Non-pigmented ciliary epithelial cell (primary cell): ENCODE measurements at places on chromosomes 6 and 20.
A peak's percentile ranks its signal among the peaks of the same experiment; 100 is the strongest.

DNA sequence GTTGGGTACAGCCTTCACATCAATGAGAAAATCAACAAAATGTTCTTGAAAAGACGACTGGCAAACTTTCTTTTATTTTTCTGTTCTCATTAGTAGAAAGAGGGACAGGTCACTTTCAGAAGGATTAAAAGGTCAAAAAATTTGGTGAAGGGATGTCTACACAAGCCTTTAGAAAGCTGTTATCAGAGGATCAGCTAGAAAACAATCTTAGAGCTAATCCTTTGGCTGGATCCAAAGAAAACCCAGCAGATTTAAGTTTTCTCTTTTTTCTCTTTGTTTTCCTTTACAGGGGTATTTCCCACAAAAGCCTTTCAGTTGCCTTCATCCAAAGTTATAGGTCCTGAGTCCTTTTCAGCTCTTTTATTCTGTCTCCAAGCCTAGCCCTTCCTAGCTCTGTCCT is 57.3 kb upstream of the EDN1 start:
- no peak for DNase-seq

GRCh38 chr6:21807299-21808044 is 213.9 kb downstream of the SOX4 start:
- DNase-seq, result no peak

- DNase-seq, result no peak
Observed at GRCh38 chr6:169251371-169251802, 2.3 kb downstream of the THBS2 start.

- no peak for DNase-seq
Observed at GRCh38 chr6:52641826-52642225, 29.1 kb upstream of the TMEM14A start.

DNA sequence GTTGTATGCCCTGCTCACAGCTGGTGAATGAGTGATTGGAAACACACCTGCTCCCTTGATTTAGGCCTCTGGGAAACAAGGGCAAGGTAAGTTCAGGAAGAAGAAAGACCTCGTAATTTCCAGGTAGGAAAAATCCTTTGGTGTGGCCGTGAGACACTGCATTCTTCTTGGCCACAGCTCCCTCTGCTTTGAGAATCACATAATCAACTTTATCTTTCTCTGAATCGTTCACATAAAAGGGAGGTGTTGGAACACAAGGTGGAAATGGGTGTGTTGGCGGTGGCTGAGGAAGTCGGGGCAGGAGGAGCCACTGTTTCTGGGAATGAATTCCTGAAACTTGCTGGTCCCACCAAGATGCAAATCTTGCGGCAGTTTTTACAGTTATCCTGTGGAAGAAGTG is 25.9 kb downstream of the FAM209B start:
- no peak for DNase-seq

DNA sequence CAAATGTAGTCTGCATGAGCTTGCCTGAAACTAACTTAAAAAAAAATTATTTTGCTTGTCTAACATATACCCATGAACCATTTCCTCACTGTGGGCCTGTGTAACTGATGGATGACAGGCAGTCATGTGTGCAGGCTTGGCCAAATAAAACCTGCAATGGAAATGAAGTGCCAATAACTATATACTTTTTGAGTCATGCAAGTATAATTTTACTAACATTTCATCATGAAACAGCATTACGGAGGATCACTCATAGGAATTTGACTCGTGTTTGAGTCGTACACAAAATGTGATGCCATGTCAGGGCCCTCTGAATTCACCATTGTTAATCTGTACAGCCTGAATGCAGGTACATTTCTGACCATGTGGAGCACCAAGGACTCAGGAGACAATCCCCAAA is 46.6 kb downstream of the HDDC2 start:
- no peak for DNase-seq

- no peak for DNase-seq
Observed at GRCh38 chr6:150303256-150303655, 65.6 kb upstream of the IYD start.

GRCh38 chr6:20409427-20409971 is 7.8 kb downstream of the E2F3 start:
- DNase-seq, result no peak

GRCh38 chr6:165573671-165574070 is 89.4 kb downstream of the PDE10A start:
- no peak for DNase-seq

DNA sequence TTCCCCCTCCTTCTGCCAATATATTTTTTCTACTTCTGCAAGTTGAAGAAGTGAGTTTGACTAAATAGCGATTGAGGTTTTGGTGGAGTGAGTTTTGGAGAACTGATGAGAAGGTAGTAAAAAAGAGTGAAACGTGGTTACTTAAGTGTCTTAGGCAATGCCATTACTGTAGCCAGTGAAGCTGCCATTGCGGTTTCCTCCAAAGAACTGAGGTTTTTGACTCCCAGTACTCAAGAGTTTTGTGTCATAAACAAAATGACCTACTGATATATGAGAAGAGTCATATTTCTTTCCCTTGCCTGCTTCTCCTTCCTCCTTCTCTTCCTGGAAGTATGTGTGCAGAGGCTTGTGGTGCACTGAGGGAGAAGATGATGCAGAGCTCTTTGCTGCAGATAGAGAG is 554.5 kb upstream of the MAP3K7 start:
- no peak for DNase-seq

DNA sequence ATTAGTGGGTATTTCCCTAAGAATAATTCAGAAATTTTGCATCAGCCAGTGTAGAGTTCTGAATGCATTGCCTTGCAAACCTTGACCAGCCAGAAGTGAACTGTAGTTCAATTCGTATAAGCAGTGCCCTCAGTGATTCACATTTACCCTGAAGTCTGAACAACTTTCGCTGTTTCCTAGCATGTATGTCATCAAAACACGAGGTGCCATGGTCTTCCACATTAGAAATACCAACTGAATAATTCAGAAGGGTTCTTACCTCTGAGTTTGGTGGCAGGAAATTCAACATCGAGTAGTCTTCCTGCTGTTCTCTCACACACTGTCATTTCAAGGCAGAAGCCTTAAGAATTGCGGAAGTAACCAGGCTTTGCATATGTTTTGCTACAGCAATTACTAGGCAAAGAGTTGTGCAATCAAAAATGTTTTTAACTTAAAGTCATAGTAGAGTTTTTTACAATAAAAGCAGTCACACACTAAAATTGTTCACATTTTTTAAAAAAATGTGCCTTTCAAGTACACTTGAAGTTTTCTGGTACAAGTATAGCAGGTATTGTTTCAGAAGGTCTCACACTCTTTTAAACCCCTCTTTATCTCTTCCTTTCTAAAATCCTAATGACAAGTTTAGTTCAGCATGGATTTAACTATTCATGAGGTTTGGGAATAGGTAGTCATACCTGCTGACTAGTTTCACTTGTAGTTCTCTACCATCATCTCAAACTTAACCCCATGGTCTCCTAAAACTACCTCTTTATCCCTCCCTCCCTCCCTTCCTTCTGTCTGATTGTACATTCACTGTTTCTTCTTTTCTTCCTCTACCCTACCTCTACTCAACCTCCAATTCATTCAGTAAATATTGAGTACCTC is 118.3 kb downstream of the STXBP5 start:
- DNase-seq, result no peak

DNA sequence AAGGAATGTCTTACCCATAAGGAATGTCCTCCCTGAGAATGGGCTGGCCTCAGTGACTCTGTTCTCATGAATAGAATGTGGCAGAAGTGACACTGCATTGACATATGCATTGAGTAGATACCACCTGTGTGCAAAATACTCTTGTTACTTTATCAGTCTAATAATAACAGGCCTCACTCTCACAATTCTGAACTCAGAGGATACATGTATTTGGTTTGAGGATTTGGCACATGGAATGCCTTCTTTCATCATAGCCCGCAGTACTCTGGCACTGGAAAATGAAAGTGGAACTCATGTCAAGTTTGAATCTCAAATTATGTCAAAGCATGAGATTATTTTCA is 52.9 kb upstream of the PLCB4 start:
- DNase-seq, result no peak

GRCh38 chr20:634148-634925 is 18.7 kb downstream of the SRXN1 start:
- no peak for DNase-seq

DNA sequence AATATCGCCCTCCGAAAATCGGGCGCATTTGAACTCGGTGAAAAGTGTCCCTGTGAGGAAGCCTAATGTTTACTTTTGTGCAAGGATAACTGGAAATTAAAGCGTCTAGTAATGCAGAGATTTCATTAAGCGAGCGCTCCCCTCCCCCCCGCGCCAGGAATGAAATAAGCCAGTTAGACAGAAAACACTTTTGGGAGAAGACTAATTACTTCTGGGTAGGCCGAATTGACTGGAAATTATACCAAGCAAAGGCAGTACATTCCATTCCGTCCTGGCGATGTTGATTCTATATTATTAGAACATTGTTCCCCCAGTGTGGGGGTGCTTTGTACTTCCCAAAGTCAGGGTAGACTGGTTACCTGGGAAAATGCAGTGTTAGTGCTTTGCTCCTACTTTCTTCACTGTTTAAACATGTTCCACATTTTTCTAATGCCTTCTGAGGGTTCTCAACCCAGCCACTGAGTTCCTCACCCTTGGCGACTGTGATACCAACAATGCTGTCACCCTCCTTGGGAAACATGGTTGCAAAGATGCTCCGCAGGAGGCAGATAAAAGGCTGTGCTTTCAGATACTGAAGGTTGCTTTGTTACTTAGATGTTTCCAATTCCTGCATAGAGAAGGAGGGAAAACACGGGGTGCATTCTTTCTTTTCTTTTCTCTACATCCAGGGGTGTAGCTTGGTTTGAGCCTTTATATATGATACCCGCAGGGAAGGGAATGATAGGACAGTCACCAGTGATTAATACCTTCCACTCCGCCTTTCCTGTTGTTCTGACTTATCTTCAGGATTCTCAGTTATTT is 2.6 kb downstream of the GJA1 start:
- peak; percentile 53 for DNase-seq

DNA sequence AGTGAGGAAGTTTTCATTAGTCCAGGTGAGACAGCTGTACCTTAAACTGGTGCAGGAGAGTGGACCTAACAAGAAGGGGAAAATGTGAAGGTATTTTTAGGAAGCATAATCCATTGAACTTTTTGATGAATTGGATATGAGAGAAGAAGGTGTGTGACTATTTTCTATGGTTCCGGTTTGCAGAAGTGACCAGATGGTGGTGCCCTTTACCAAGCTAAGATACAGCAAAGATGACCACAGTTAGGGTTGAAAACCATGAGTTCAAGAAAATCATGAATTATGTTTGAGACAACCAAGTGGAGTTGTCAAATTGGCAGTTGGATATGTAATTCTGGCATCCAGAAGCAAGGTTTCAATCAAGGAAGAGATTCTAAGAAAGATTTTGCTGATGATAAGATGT is 61.9 kb upstream of the NRSN1 start:
- DNase-seq, result no peak

DNA sequence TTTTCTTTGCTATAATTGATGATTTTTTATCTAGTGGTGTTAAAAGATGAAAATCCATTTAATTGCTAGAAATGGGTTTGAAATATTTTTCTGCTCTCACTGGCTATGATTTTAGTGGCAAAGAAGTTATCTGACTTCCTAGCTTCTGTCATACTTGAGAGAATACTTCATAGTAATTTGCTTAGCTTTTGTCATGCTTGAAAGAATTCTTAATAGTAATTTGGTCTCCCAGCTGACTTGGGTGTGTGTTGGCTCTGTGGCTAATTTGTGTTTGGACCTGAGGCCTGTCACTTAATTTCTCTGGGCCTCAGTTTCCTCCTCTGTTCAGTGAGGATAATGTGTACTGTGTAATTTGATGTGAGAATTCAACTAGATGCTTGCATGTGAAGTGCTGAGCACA is 12.8 kb upstream of the RMND1 start:
- DNase-seq, result no peak

DNA sequence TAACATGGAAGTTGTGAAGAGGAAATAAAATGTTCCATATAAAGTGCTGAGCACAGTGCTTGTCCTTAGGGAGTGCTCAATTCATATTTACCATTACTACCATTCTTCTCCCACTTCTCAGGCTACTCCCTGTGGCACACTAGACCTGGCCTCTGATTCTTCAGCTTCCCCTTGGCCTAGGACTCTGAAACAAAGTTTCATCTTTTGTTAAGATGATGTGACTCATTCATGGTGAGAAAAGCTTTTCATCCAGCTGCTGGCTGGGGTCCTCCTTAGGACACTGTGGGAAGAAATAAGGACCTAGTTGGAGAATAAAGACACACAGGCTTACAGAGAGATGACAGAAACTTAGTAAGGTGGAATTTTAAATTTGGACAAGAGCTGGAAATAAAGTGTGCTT is 314.8 kb downstream of the CDC5L start:
- no peak for DNase-seq

- no peak for DNase-seq
Observed at GRCh38 chr20:44702776-44703175, 12.4 kb upstream of the CCN5 start.

- no peak for DNase-seq
Observed at GRCh38 chr6:42336431-42336830, 115.3 kb downstream of the TRERF1 start.

DNA sequence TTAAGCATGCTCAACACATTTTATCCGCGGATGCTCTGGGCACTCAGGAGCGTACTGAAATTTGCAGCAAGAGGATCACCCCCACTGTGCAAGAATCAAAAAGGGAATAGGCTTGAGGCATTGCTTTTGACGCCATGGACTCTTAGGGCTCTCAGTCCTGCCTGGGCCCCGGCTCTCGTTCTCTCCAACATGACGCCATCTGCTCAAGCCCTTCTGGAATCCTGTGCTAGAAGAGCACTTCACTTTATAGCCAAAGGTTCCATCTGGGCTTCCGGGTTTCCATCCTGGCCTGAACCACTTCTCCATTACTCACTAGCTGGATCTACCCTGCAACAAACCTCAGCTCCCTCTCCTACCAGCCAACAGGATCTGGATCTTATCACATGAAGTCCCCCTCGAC is 105.3 kb downstream of the FOXF2 start:
- no peak for DNase-seq

DNA sequence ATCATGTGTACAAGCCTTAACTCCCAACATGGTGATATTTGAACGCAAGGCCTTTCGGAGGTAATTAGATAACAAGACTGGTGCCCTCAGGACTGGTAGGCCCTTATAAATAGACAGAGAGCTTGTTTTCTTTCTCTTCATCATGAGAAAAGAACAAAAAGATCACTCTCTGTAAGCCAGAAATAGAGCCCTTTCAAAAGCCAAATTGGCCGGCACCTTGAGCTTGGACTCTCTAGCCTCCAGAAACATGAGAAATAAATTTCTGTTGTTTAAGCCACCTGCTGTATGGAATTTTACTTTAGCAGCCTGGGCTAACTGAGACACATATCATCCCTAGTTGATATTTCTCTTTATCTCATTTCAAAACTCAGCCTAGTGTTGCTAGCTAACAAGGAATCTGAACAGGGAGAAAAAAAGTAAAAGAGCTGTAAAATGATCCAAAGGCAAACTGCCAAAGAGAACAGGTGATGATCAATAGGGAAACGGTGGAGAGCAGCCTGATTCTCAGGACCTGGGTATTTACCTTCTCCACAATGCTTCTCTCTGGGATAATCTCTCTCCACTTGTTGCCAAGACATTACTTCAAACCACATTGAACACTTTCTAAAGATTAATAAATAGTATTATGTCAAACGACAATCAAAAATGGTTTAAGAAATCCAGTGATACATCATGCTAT is 6.1 kb downstream of the COL21A1 start:
- DNase-seq, result no peak

- no peak for DNase-seq
Observed at GRCh38 chr6:155333414-155333813, 19.1 kb upstream of the TFB1M start.
